ENCODE measurements at places on chromosomes 6 and 20.

DNA sequence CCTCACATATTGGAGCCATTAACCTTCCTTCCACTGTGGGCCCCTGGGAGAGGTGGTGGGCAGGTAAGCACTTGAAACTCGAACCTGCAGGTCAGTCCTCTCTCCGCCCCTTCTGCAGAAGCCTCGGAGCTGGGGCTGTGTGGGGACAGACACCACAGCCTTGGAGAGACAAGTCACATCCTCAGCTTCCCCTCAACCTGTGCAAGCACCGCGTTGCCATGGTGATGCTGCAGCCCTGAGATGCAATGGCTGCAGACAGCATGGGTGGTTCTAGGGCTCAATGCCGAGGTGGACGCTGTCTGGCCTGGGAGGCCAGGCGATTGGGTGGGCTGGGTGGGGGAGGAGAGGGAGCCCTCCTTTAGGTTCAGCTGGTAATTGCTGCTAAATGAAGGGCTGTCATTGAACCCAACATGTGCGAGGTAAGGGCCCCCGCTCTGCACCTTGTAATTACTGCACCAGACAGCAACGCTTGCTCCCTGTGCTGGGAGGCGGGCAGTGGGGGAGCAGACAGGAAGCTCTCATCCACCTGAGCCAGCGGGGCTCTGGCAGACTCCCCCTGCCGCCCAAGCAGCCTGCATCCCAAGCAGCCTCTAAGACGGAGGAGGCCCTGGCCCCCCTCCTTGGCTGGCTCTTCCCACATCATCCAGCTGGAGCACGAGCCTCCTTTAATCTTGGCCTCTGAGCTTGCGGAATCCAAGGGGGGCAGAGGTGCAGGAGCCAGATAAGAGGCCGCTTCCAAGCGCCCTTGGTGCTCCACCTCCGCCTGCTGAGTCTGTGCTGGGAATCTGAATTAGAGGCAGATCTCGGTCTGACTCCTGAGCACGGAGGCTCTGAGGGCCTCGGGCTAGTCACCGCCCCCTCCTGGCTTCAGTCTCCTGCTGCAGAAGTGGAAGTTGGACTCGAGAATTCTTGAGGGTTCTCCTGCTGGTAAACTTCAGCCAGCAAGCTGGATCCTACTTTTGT is 39.8 kb upstream of the CDH22 start:
- DNase-seq: no peak

DNA sequence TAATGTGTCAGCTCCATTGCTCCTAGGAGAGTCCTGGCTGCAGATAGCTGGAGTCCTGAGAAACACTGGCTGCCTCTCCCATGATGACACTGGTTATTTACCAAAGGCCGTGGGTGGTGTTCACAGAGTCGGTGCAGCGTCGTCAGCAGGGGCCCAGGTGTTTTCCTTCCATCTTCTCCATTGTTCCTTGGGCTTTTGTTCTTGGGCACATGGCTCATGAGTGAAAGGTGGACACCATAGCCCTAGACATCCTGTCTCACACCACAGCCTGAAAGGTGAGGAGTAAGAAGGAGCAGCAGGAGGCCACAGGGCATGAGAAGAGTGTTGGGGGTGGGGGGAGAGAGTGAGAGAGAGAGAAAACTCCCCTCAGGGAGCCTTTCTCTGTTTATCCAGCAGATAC is 9.1 kb downstream of the CST5 start:
- DNase-seq: no peak

- no peak for DNase-seq
These were observed 18.9 kb downstream of the MLIP start for GRCh38 chr6:54130179-54130578.

GRCh38 chr6:89952686-89953085 is 58.4 kb downstream of the GJA10 start:
- peak; percentile 77 for DNase-seq

GRCh38 chr6:167058261-167058660 is 59.1 kb downstream of the CEP43 start:
- DNase-seq: no peak

DNA sequence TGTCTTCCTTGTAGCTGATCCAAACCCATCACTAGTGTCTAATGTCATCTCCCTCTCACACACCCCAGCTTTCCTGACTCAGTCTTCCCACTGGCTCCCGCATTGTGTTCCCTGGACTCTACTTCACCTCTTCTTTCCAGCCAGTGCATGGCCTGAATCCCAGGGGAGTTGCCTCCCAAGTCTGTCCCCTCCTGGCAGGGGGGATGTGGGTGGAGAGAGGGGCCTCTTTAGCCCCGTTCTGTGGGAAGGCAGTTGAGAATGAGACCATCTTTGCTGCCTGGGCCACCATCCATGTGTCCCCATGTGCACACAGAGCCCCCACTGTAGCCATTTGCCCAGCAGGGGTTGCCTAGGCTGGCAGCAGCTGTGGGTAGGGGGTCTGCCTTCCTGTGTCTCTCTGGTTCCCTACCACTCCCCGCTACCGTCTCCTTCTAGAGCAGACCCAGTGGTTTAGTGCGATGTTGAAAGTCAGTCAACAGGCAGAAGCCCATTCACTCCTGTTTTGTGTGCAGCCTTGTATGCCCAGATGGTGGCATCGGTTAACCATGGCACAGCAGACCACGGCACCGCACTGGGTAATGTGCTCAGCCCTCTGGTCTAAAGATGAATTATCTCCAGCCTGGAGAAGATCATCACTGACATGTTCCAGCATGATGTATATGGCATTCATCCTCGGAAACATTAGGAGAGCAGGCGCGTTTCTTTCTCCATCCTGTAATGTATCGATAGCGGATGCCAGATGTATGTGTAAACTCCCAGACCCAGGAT is 178.8 kb upstream of the SNX9 start:
- DNase-seq: no peak

DNA sequence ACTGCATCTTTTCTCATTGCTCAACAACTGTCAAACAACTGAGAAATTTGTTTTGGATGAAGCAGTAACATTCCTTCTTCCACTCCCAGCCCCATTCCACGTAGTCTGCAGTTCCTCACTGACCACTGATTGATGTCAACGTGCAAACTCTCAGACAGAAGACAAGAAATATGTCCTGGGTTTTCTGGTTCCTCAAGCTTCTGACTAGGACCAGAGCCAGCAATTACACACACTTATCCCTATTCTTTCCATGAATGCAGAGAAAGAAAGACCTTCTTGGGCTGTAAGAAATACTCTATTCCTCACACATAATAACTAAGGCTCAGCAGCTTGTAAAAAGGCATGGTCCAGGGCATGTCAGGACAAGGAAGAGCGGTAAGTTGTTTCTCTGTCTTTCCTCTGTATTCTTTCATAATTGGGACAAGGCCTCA is 790.1 kb upstream of the SLC35B3 start:
- DNase-seq: no peak

- DNase-seq: no peak
These were observed 149.4 kb downstream of the DHX35 start for GRCh38 chr20:39111359-39112177.

- DNase-seq: no peak
These were observed 31.1 kb downstream of the LAMA2 start for GRCh38 chr6:128914051-128914450.

DNA sequence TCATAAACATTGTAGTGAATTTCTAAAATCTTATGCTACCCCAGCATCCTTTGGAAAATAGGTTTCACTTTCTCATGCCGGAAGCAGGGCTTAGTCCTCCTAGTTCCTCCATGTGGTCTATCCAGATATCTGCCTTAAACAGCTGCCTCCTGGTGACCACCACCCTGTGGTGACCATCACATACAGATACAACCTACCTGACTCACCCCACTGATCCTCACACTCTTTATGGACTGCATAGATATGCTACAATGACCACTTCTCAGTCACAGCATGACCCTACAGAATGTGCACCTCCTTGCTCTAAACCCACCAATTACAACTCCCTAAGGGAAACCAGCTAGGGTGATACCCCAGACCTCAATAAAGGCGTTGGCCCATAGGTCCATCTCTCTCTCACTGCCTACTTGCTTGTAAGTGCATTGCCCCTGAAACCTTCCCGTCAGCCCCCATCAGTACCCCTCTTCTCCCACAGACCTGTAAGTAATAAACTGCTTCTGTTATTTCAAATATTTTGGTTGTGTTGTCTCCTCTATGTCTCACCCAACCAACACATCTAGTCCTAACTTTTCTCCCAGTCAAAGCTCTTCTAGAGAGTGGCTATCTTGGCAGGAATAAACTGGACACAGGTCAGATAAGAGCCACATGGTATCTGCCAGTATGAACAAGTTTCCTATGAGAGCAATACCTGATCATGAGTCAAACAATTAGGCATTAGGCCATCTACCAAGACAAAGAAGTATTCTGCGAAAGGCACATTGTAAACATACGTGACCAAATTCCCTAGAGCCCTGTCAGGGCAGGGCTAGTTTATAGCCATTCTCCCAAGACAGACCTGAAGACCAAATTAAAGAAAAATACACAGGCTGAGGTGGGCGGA is 39.4 kb upstream of the PLEKHG1 start:
- DNase-seq: no peak

DNA sequence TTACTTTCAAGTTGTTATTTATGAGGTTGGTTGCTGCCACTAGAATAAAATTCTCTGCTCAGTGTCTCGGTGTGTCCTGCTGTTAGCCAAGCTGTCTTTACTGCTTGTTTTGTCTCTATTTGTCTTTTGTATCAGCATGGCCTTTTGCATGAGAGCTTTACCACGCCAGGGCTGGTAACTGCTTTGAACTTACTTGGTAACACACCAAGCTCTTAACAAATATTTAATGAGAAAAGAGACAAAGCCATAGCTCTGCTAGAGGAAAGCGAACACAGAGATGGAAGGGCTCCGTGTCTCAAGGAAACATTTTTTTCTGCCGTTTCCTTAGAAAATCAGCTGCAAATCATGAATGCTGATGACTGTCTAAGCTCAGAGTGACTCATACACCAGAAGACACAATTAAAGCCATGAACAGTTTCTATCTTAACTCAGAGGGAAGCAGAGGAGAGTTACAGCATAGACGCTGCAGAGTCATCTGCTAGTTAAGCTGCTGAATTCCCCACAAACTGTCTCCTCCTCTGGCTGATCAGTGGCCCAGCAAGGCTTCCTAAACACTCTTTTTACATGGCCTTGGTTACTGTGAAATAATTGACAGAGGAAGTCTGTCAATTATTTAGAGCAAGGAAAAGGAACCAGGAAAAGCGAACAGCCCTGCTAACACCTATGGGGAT is 44.8 kb downstream of the AGPAT4 start:
- DNase-seq: no peak

DNA sequence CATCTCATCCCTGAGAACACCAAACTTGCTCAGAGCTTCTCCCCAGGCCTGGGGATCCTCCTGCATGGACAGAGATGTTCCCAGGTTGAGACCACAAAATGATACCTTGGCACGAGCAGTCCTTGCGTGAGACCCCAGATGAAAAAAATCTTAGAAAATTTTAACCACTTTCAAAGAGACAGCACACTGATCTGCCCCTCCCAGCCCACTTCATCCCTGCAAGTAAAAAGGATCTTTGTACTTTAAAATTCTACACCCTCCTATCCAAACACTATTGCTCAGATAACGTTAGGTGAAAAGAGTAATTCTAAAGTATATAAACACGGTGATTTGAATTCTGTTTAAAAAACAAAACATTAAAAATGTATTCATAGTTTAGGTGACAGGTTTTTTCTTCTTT is 98.5 kb downstream of the SLC23A2 start:
- no peak for DNase-seq

GRCh38 chr20:47816487-47817451 is 31.5 kb upstream of the SULF2 start:
- no peak for DNase-seq

DNA sequence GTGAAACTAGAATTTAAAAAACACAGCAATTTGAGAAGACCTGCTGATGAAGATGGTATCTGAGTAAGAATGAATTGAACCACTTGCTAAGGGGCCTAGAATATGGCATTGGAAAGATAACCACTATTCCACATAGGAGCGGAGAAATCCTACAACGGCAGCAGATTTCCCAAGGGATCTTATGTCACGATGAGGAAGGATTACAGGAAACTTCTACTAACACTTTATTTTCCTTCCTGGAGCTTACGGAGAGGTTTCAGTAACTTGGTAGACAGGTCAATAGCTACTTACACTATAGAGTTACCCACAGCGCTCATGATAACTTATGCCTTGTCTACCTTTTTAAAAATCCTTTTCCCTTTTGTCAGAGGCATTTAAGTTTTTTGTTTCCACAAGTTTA is 11.8 kb upstream of the TCF21 start:
- no peak for DNase-seq

GRCh38 chr20:49694450-49695071 is 19.1 kb downstream of the B4GALT5 start:
- no peak for DNase-seq

DNA sequence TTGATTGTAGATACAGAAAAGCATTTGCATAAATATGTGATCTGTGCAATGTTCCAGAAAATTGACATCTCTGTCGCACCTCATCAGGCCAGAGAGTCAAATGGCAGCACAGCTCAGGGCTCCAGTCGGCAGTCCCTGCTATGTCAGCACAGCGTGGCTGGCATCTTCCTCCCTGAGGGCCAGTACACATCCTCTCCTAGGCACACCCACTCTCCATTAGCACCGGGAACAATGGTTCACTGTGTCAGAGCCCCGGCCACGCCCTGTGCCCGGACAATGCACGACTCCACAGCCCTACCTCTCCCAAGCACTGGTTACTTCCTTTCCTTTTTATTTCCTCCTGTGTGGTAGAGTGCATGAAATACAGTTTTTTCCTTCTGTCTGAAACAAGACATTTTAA is 114.9 kb downstream of the FOXC1 start:
- DNase-seq: no peak

DNA sequence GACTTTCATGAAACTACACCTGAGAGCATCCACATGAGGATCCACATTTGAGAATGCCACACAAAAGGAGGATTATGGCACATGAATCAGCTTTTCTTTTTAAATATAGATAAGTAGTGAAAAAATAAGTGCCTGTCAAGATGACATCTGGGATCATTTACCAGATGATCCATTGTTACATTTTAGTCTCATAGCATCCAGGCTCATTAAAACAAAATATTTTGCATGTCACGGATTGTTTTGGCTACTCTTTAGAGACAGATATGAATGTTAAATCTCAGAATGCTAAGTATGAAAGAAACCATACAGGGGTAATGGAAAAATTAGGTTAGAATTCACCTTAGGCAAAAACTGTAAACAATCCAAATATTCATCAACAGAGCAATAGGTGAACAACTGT is 66.7 kb downstream of the MYO6 start:
- no peak for DNase-seq

DNA sequence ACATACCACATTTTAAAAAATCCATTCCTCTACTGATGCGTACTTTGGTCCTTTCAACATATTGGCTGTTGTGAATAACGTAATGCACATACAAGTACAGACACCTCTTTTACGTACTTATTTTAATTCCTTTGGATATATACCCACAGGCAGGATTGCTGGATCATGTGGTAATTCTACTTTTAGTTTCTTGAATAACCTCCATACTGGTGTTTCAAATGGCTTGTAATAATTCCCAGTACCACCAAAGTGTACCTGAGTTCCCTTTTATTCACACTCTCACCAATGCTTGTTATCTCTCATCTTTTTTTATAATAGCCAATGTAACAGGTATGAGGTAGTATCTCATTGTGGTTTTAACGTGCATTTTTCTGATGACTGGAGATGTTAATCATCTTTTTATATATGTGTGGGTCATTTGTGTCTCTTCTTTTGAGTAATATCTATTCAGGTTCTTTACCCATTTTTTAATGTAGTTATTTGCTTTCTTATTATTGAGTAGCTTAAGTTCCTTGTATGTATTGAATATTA is 191.9 kb downstream of the ADGB start:
- DNase-seq: no peak

GRCh38 chr6:163355426-163355991 is 59.0 kb upstream of the QKI start:
- DNase-seq: no peak

All from T-cell (primary cell).